ENCODE measurements at places on chromosomes 6 and 20.

GRCh38 chr20:56689852-56690485 lies 60.9 kb downstream of the TFAP2C start:
- no peak for DNase-seq

GRCh38 chr6:83006270-83006905 lies 59.3 kb downstream of the UBE3D start:
- DNase-seq, result no peak

DNA sequence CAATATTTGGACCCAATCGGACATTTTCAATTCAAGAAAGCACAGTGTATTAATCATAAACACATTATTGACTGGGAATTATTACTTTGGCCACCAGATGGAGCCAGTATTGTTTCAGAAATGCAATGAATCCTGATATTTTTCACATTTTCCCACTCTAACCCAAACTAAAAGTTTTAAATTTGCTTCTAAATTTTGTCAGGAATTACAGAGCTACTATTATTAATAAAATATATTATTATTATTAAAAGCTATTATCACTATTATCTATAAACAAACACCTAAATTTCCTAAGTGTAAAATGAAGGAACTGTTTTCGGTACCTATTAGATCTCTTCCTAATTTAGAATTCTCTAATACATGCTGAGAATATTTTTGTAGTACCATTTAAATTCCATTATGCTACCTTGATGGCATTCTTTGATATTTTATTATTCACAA lies 245.3 kb downstream of the OGFRL1 start:
- DNase-seq, result no peak

GRCh38 chr6:4924661-4925271 lies 79.1 kb downstream of the RPP40 start:
- DNase-seq, result no peak

Data from hematopoietic multipotent progenitor cell treated with erythropoietin and hydrocortisone succinate and interleukin-3 and kit ligand, for 17 days (in vitro differentiated cells).